ENCODE measurements at places on chromosomes 6 and 20.

DNA sequence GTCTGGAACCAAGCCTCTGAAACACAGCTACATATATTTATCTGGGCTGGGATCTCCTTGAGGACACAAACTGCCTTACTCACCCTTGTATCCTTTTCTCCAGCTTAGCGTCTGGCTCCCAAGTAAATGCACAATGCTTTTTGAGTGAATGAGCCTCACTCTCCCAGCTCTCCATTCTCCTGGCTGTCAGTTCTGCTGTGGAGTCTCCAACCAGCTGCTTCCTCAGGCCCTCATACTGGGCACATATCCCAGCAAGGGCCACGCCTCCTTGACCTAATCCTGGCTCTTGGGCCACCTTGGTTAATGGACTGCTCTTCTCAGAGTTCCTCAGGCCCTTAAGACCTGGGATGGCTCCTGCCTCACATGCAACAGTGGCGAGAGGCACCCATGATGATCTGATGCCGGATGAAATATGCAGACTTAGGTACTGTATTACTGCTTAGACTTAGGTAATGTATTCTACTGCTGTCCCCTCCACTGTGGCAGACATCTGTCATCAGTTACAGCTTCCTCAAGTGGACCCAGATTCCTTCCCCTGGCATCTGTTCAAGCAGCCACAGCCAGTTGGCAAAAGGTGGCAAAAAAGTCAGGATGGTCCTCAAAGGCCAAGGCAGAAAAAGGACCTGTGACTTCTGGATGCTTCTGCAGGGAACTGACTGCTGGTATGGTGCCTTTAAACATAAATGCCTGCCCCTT lies 16.5 kb downstream of the SNHG17 start:
- peak; percentile 59 for DNase-seq

- no peak for DNase-seq
These were observed 23.9 kb downstream of the MYH7B start for GRCh38 chr20:34979366-34980153.

DNA sequence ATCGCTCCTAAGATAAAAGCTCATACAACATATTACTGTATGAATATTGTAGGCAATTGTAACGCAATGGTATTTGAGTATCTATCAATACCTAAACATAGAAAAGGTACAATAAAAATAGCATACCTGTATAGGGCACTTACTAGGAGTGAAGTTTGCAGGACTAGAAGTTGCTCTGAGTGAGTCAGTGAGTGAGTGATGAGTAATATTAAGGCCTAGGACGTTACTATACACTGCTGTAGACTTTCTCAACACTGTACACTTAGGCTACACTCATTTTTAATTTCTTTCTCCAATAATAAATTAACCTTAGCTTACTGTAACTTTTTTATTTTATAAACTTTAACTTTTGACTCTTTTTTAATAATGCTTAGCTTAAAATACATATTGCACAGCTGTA lies 546.9 kb downstream of the HACE1 start:
- DNase-seq = no peak

DNA sequence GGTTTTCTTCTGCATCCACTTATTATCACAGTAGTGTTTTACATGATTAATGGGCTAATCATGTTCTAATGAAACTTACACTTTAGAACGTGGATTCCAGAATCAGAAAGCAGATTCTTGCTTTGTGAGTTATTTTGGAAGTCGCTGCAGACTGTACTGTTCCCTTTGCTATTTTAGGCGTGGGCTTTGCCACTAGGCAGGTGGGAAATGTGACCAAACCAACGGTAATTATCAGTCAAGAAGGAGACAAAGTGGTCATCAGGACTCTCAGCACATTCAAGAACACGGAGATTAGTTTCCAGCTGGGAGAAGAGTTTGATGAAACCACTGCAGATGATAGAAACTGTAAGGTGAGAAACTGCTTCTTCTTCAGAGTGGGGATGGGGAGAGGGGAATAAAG lies 598 bp downstream of the FABP7 start:
- DNase-seq = no peak

DNA sequence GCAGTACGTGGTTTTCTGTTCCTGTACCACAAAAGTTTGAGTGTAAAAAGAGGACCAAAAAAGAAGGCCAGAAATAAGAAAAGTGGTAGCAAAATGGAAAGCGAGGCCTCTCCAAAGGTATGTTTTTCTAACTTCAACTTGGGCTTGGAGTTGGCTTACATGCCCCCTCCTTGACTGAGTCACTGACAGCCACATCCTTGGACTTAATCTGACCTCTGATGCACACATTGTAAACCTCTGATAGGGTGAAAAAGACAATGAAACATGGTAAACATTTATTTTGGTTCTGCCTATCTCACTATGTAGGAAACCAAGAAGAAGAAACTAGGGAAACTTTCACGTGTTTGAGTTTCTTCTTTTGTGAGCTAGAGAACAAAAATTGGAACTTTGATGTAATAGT lies 503.2 kb upstream of the ID4 start:
- DNase-seq = peak; percentile 71

GRCh38 chr6:160028487-160029275 lies 59.8 kb downstream of the IGF2R start:
- DNase-seq = no peak

GRCh38 chr6:166415833-166416347 lies 33.1 kb upstream of the MPC1 start:
- no peak for DNase-seq

GRCh38 chr6:69584913-69585729 lies 211.7 kb downstream of the LMBRD1 start:
- no peak for DNase-seq

DNA sequence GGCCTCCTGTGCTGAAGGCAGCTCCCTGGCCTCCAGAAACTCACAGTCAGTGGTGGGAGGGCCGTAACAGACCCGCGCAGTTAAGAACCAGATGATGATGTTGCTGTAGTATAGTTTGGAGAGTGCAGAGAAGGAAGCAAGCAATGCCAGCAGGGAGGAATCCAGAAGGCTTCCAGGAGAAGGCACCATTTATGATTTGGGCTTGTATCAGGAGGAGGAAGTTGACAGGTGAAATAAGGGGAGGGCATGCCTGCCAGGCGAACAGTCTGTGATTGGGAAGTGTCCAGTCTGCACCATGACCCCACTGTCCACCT lies 13.3 kb upstream of the BAK1 start:
- no peak for DNase-seq

- DNase-seq = no peak
These were observed 14.5 kb downstream of the CDK19 start for GRCh38 chr6:110800839-110801196.

- no peak for DNase-seq
These were observed 397 bp downstream of the WDR27 start for GRCh38 chr6:169701311-169701953.

- DNase-seq = no peak
These were observed 1.1 kb downstream of the BMP5 start for GRCh38 chr6:55874316-55874715.

DNA sequence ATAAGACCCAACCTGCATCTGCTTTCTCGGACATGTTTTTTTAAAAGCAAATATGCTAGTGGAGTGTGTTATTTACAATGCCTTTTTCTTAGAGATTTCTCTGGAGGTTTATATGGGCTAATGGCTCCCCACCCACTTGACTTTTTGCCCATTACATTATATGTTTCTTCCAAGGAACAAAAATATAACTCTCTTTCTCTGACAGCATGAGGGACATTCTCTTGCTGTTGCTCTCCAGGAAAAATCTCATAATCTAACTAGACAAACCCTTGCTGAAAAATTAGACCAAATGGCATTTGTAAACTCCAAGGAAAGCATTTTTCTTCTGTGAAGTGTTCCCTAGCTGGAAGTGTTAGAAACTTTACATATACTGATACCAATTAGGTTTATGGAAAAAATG lies 213.7 kb downstream of the PRL start:
- no peak for DNase-seq

- no peak for DNase-seq
These were observed 26.9 kb downstream of the BICRAL start for GRCh38 chr6:42808492-42809483.

DNA sequence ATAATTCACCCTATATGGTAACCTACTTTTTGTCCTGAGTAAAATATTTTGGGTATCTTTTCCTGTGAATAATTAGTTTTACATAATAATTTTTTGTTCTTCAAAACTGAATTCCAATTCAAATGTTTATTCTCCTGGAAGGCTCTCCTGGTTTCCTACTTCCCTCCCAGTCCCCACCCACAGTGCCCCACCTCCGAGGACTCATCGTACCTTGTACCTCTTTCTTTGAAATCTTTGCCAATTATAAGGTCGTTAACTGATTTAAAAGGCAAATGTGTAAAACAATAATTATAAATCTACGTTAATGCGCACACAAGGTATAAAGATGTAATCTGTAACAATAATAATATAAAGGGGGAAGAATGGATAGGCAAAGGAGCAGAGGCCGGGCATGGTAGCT lies 40.5 kb upstream of the VEGFA start:
- no peak for DNase-seq

- no peak for DNase-seq
These were observed 58.7 kb upstream of the CD93 start for GRCh38 chr20:23144856-23145255.

GRCh38 chr6:65229825-65230224 lies 477.2 kb downstream of the EYS start:
- peak; percentile 30 for DNase-seq

GRCh38 chr6:111800259-111800765 lies 72.9 kb downstream of the FYN start:
- DNase-seq = peak; percentile 47

DNA sequence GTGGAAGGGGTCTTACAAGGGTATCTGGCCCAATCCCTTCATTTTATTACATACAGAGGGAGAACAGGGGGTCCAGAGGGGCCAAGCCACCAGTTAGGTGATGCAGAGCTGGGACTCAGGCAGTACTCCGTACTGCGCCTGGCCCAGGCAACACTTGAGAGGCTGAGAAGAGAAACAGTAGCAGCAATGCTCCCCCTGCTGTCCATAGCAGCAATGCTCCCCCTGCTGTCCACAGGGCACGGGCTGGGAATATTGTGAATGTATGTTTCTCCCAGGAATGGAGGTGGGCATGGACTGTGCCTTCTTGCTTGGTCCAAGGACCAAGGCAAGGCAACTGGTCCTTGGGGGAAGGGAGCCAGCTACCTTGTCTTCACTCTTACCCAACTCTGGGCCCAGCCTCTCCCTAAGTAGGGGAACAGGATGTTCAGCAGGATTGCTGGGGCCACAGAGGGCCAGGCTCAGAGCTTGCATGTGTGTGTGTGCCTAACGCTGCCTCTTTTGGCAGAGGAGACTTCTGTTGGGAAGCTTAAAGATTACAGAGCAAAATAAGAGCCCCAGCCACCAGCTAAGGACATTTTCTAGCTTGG lies 14.8 kb upstream of the FAM83C start:
- DNase-seq = peak; percentile 87

DNA sequence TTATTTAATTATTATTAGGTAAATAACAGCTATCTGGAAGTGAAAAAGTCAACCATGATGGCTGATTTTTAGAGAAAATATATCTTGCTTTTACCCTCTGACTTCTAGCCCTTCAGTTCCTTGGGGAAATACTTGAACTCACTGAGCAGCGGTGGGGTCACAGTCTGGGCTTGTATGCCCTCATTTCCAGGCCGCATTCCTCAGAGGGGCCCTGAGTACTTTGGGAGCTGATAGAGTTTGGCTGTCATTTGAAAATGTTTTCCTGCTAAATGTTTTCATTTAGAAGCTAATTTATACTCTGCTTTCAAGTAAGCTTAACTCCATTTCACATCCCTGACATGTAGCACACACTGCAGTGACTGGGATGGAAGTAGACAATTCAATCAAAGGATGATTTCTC lies 1028.5 kb downstream of the KIF16B start:
- no peak for DNase-seq

DNA sequence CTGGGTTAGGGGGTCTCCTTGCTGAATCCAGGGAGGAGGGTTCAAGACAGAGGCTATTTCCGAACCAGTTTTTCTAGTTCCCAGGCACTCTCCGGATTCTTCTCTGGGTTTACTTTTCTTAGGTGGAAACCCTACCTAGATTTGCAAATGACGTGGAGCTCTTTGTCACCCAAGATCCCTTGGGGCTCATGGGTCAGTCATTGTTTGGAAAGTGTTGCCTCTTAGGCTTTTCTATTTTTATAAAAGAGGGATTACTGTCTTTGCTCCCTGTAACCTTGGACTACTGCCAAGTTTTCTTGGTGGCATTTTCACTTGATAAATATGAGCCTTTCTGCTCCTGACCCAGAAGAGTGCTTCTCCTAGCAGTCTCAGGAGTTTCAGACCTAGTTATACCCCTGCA lies 33.6 kb downstream of the FAM209B start:
- DNase-seq = no peak

GRCh38 chr20:40427026-40427425 lies 262.0 kb downstream of the MAFB start:
- DNase-seq = no peak

GRCh38 chr6:141326925-141327324 lies 805.8 kb upstream of the GJE1 start:
- peak; percentile 3 for DNase-seq

- DNase-seq = no peak
These were observed 58.6 kb downstream of the TMEM242 start for GRCh38 chr6:157264701-157265100.

DNA sequence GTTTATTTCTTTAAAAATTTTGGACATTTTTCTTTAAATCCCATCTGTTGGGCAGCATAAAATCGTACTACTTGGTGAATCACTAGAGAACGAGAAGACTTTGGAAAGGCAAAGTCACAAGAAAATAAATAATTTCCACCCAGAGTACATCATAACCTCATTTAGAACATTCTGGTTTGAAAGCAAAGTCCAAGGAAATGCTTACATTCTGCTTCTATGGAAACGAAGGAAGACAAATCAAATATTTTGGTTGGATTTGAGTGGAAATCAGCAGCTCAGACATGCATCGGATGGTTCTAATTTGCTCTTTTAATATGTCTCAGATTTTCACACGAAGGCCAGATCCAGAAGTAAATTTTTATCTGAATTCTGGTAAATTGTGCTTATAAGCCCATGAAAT lies 60.7 kb upstream of the LTV1 start:
- no peak for DNase-seq

DNA sequence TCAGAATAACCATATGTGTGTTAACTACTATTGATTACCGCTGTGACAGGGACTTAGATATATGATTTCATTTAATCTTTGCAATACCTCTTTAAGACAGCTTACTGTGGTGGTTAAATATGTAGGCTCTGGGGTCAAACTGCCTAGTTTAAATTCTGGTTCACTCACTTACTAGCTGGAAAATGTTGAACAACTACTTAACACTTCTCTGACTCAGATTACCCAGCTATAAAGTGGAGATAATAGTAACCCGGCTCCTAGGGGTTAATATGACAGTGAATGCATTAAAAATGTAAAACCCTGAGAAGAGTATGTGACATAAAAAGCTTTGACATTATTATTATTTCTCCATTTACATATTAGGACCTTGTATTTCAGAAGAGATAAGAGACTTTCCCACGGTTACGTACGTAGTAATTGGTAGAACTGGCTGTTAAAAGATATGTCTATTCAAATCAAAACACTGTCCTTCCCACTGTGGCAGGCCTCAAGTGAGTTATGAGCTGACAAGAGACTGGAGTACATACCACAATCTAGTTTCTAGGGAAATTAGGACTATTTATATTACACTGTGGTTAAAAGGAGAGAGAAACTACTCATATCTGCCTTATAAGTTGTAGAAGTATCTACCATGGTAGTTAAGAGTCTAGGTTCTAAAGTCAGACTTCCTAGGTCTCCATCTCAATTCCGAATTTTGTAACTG lies 4.4 kb upstream of the PLCB1 start:
- peak; percentile 77 for DNase-seq
